ENCODE measurements at places on chromosomes 3 and 15.

DNA sequence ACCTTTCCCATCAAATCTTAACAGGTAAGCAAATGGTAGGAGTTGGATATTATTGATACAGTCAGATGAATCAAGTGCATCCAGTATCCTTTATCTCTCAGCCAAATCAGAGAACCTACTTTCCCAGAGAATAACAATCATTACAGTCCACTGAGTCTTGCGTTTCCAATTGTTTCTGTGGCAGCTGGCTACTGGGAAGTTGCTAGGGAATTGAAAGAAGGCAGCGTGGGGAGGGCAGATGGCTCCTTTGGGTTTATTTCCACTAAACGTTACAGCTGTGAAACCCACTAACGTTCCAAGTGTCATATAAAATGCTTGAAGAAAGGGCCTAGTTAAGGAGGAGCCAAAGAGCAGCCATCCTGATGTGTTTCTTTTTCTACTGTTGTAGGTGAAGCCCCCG, 78.4 kb downstream of the WDR72 start:
- DNase-seq: no peak

DNA sequence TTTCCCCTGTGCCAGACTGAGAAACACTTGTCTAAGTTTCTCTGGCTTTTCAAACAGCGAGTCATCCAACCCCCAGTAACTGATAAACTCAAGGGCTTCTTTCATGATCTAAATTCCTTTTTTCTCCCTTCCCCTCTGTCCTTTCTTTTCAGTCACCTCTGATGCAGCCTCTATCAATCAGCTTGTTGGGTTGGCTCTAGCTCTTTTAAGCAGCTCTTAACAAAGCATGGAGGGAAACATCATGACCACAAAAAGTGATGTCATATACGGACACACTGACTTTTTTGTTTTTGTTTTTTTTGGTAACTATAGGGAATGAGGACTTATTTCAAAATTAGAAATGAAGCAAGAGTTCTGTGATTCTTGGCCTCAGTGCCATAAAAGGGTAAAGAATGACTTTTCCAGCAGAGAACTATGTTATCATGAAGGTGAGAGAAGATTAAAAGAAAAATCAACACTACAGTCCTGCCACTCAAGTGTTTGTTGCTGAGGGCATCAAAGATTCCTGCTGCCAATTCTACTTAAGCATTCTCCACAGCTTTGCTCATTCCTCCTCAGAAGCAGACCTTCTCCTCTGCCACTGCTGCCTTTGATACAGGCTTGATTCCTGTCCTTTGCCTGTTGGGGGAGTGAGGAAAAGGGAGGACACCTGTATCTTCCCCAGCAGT, 457.0 kb upstream of the ONECUT1 start:
- no peak for DNase-seq

DNA sequence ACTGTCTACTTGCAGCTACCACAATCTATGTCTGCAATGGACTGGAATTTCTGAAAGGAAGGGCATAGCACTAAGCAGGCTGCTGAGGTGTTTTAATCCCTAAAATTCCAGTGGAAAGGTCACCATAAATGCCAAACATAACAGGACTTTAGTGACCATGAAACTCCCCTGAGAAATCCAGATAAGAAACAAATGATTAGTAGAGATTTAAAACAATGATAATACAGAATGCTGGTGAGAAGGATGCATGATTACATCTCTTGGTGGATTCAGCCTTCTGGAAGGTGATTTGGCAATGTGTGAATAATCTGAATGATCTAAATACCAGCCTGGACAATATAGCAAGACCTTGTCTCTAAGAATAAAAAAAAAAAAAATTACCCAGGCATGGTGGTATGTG, 475.0 kb upstream of the CBLB start:
- DNase-seq: no peak

DNA sequence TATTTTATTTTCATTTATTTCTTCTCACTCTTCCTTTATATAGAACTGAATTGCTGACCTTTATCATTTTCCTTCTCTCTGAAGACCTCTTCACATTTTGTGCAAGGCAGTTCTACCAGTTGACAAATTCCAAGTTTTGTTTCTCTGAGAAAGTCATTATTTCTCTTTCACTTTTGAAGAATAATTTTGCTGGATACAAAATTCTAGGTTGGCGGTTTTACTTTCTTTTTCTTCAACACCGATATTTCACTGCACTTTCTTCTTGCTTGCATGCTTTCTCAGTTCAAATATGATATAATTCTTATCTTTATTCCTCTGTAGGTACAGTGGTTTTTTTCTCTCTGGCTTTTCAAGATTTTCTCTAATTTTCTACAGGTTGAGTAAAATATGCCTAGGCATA, 15.9 kb downstream of the RFX7 start:
- DNase-seq: no peak

DNA sequence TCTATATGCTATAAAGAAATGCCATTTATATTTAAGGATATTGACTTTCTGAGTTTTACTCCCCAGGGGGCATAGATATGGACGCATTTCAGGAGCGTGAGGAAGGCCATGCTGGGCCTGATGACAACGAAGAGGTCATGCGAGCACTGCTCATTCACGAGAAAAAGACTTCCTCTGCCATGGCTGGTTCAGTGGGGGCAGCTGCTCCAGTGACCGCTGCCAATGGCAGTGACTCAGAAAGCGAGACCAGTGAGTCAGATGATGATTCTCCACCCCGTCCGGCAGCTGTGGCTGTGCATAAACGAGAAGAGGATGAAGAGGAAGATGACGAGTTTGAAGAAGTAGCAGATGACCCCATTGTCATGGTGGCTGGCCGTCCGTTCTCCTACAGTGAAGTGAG, 38.4 kb downstream of the GTF2E1 start:
- no peak for DNase-seq

DNA sequence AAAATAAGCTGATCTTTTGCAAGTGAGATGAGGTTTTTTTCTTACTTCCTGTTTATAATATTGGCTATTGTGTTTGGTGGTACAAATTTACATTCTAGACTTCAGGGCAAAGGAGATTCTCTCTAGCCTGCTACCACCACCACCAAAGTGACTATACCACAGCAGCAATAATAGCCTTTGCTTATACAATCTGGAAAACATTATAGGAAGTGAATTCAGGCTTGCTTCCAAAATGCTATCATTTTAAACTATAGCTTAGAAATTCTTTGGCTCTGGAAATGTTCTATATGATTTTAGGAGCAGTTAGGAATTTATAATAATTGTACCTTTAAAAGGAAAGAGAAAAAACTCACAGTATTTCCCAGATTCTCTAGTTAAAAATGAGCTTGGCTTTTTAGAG, 94.4 kb downstream of the TFG start:
- DNase-seq: no peak

- DNase-seq: no peak
Observed at GRCh38 chr15:77817434-77817833, 184.7 kb upstream of the LINGO1 start.

DNA sequence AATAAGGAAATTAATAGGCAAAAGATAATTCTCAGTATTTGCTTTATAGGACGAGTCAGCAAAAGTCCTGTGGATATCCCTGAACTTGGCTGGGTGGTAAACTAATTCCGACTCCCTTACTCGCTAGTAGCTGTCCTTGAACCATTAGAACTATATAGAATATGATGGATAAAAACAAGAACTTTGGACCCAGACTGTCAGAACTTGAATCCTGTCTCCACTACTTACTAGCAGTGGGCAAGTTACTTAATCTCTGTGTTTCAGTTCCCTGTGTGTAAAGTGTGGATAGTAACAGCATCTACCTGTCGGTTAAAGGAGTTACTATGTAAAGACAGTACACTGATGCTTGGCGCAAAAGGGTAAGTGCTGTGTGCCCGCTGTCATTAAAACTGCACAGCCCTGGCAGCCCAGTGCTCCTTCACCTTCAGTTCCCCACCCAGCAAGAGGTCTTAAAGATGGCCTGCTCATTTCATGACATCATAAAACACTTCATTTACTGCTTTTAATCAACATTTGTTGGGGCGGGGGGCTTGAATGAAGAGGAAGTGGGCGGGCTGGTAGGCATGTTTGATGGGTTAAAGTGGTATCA, 7.3 kb downstream of the TPM1 start:
- DNase-seq: no peak

GRCh38 chr3:82217571-82217970, 456.1 kb upstream of the GBE1 start:
- DNase-seq: no peak

DNA sequence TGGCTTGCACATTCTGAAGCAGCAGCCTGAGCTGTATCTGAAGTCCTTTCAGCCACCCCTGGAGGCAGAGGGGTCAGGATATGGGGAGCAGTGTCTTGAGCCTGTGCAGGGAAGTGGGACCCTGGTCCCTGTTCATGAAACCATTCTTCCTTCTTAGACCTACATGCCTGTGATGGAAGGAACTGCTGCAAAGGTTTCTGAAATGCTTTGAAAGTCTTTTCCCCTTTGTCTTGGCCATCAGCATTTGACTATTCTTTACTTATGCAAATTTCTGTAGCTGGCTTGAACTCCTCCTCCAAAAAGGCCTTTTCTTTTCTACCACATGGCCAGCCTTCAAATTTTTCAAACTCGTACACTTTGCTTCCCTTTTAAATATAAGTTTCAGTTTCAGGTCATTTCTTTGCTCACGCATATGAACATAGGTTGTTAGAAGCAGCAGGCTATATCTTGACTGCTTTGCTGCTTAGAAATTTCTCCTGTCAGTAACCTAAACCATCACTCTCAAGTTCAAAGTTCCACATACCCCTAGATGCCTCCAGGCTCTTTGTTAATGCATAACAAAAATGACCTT, 62.3 kb downstream of the GALK2 start:
- no peak for DNase-seq

DNA sequence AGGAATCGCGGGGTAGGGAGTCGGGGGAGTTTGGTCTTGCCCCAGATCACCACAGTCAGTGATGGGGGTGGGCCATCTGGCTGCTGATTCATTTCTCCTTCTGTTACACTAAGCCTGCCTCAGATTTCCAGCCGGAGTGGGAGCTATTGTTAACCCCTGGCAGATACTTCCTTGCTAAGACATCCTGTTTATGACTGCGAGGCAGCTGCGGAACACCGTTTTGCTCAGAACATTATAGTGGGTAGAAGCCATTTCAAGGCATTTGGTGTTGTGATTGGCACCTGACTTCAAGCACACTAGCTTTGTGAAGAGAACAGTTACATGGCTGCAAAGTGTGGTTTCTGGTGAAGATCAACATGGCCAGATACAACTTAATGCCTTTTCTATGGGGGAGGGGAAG, 73.8 kb downstream of the FLNB start:
- DNase-seq: no peak

DNA sequence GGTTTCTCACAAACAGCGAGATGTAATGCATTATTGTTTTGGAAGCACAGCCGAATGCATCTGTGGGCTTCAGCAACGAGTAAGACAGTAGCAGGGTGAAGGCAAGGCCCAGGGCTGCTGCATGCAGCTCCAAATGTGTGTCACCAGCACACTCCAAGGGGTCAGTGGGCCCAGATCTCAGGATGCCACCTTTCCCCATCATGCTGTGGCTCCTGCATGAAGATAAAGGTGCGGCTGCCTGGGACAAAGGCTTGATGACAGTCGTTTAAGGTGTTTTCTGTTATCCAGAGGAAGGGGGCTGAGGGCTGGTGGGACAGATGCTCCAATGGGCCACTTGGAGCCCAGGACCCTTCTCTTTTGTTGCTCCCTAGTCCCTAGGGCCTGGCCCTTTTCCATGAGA, 13.2 kb downstream of the C3orf22 start:
- DNase-seq: no peak

GRCh38 chr15:62505762-62506161, 340.7 kb upstream of the C2CD4B start:
- no peak for DNase-seq

DNA sequence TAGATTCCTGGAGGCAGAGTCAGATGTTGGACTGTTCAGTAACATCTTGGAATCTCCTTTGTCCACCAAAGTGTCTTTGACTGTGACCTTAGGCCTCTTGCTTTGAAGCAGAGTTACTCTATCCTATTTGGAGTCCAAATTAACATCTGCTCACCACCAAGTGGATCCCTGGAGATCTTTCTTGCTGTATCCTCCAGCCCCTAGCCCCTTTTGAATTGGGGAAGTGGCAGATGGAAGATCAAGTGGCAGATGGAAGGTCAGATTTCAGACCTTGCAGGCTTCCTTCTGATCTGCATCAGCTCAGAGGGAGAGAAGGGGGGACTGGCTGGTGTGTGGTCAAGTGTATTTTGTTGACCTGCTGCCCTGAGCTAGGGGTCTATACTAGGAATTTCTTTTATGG, 125.0 kb upstream of the ROPN1 start:
- no peak for DNase-seq

GRCh38 chr15:79031821-79032220, 58.8 kb downstream of the RASGRF1 start:
- no peak for DNase-seq

GRCh38 chr15:78446551-78446950, 8.5 kb downstream of the IREB2 start:
- no peak for DNase-seq

DNA sequence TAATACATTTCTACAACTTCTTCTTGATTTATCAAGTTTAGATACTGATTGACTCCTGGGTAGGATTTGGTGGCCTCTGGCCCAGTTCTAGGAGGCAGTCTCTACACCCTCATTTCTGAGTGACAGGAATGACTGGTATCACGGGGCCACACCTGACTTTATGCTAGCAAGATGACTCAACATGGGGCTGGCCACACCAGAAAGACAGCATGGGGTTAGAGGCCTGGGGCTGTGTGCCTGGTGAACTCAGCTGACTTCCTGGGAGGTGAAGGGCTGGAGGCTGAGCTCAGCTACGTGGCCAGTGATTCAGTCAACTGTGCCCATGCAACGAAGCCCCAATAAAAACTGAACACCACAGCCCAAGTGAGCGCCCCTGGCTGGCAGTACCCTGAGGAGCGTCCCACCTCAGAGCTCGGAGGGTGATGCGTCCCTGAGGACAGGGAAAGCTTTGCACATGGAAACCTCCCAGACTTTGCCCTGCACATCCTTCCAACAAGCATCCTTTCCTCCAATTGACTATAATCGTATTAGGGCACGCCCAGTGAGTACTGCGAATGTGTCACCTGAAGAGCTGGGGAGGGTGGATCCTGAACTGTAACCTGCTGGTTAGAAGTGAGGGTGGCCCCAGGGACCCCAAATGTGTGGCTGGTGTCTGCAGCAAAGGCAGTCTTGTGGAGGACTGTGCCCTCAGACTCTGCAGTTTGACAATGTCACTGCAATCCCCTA, 57.2 kb downstream of the NIPA2 start:
- DNase-seq: no peak

DNA sequence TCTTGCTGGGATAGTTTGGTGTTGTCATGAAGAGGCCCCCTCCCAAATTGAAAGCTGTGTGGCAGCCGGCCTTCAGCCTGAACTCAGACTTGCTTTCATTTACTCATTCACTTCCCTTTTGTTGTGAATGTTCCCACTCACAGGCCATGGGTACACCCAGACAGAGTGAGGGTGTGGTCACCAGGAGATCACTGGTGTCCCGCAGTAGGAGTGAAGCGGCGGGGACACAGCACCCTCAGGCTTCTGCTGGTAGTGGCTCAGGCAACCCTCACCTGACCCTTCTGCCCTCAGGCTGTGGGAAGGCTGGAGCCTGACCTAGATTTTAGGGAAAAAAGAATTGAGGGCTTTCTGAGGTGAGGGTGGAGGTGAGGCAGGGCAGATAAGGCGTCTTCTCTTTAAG, 244.4 kb downstream of the SOX2 start:
- DNase-seq: no peak

GRCh38 chr3:196039359-196039758, 42.5 kb downstream of the TFRC start:
- no peak for DNase-seq

- no peak for DNase-seq
Observed at GRCh38 chr3:14914779-14915117, 32.6 kb upstream of the NR2C2 start.

GRCh38 chr3:67044955-67045354, 46.8 kb downstream of the KBTBD8 start:
- DNase-seq: no peak
